Activated CD4-positive, alpha-beta T cell treated with anti-CD3 and anti-CD28 coated beads for 36 hours (primary cell): ENCODE measurements at places on chromosomes 12 and 14. TPM values are rescaled to one million over a fixed set of nuclear protein-coding genes. Genes with fewer than 3 reads are reported as not detected.
A peak's percentile ranks its signal among the peaks of the same experiment; 100 is the strongest.

GRCh38 chr12:90253674-90254181 is 545.1 kb upstream of the ATP2B1 start:
- no peaks in the 10 kb centered on the region for H3K36me3 ChIP-seq
- peaks cover 11% of the 10 kb centered on the region for H3K4me1 ChIP-seq
- H3K27me3 ChIP-seq: no peaks in the 10 kb centered on the region
- DNase-seq: peak; percentile 65
- no peak overlapping the region for H3K27ac ChIP-seq

DNA sequence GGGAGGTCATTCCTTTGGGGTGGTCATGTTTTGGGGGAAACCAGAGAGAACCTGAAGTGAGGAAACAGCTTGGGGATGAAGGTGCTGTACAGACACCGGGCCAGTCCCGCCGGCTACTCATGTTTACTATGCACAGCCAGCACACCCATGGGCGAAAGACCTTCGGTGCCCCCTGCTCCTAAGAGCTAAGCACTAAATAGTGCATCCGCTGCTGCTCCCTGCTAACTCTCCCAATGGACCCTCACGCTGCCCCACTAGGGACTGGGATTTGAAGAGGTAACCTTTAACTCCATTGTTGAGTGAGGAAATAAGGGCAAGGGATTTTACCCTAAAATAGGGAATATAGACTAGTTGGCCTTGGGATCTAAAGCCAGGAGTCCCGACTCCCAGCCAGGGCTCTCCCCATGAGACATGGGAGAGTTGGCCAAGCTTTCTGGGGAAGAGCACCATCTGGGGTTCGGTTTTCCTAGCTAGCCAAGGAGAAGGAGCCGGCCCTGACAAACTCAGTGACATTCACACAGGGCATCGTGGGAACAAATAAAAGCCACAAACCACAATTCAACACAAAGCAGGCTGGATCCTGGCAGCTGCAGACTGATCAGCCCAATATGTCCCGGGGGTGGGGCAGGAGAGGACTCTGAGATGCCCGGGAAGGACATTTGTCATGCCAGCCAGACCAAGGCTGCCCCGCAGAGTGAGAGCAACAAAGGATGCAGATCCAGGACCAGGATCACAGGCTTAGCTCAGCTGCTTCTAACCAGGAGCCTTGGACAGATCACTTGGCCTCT is 91.7 kb downstream of the SINHCAF start:
- H3K27me3 ChIP-seq: peaks cover 21% of the 10 kb centered on the region
- H3K27ac ChIP-seq: no peak overlapping the region
- DNase-seq: no peak
- H3K4me1 ChIP-seq: no peaks in the 10 kb centered on the region
- no peak overlapping the region for H3K4me3 ChIP-seq

DNA sequence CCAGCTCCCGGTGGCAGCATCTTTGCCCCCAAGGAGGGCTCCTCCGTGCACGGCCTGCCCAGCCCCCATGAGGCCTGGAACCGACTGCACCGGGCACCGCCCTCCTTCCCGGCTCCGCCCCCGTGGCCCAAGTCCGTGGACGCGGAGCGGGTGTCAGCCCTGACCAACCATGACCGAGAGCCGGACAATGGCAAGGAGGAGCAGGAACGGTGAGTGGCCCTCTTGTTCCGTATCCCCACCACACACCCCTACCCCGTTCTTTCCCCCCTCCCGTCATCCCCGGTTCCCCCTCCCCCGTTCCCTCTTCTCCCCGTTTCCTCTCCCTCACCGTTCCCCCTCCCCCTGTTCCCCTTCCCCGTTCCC is 28.3 kb downstream of the LRCOL1 start:
- no peak overlapping the region for H3K4me3 ChIP-seq
- H3K36me3 ChIP-seq: peaks cover 14% of the 10 kb centered on the region
- no peaks in the 10 kb centered on the region for H3K4me1 ChIP-seq
- DNase-seq: no peak
- H3K27me3 ChIP-seq: no peaks in the 10 kb centered on the region
- no peak overlapping the region for H3K27ac ChIP-seq

- H3K27me3 ChIP-seq: no peaks in the 10 kb centered on the region
- no peaks in the 10 kb centered on the region for H3K36me3 ChIP-seq
- DNase-seq: no peak
- H3K27ac ChIP-seq: no peak overlapping the region
- H3K4me3 ChIP-seq: no peak overlapping the region
Measured at GRCh38 chr14:56199095-56199981, 81.1 kb downstream of the PELI2 start.

DNA sequence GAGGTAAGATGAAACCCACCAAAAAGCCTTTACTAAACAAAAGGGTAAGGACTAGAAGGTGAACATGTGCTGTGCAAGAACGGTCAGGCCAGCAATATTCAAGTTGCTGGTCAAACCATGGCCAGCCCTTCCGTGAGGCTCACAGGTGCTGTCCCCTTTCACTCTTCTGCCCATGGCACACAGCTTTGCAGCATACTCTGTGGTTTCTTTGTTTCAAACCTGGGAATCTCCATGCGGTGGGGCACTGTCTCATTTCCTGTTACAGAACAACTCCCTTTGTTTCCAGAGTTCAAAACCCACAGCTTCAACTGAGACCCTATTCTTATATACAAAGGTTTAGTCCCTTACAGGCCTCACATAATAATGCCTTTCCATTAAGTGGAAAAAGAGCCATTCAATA is 1.7 kb upstream of the OVCH1 start:
- no peak overlapping the region for H3K27ac ChIP-seq
- no peaks in the 10 kb centered on the region for H3K4me1 ChIP-seq
- peaks cover 10% of the 10 kb centered on the region for H3K27me3 ChIP-seq
- no peaks in the 10 kb centered on the region for H3K36me3 ChIP-seq

- H3K27me3 ChIP-seq: no peaks in the 10 kb centered on the region
- no peaks in the 10 kb centered on the region for H3K4me1 ChIP-seq
- no peaks in the 10 kb centered on the region for H3K36me3 ChIP-seq
- H3K4me3 ChIP-seq: no peak overlapping the region
- no peak overlapping the region for H3K27ac ChIP-seq
Measured at GRCh38 chr12:77435446-77436091, 370.2 kb upstream of the E2F7 start.

- H3K36me3 ChIP-seq: peaks cover 43% of the 10 kb centered on the region
- H3K4me1 ChIP-seq: no peaks in the 10 kb centered on the region
- no peaks in the 10 kb centered on the region for H3K27me3 ChIP-seq
- no peak overlapping the region for H3K4me3 ChIP-seq
- DNase-seq: no peak
Measured at GRCh38 chr12:48068457-48068856, 37.4 kb downstream of the SENP1 start.

DNA sequence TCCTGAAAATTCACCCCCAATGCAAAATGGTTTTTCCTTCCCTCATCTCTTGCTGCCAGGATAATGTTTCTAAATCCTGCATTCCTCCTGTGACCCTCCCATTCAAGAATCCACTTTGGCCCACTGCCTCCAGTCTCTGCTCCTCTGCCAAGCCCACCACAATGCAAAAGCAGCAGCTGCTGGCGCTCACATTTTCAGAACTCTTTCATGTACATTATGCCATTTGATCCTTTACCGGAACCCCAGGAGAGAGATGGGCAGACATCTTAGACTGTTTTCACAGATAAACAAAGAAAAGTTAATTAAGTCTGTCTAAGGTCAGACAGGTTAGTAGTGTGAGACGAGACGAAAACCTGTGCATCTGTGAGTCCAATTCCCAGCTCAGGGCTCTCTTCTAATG is 12.9 kb downstream of the LRIG3 start:
- H3K27ac ChIP-seq: no peak overlapping the region
- H3K4me1 ChIP-seq: no peaks in the 10 kb centered on the region
- H3K4me3 ChIP-seq: no peak overlapping the region
- H3K36me3 ChIP-seq: no peaks in the 10 kb centered on the region
- no peak for DNase-seq

DNA sequence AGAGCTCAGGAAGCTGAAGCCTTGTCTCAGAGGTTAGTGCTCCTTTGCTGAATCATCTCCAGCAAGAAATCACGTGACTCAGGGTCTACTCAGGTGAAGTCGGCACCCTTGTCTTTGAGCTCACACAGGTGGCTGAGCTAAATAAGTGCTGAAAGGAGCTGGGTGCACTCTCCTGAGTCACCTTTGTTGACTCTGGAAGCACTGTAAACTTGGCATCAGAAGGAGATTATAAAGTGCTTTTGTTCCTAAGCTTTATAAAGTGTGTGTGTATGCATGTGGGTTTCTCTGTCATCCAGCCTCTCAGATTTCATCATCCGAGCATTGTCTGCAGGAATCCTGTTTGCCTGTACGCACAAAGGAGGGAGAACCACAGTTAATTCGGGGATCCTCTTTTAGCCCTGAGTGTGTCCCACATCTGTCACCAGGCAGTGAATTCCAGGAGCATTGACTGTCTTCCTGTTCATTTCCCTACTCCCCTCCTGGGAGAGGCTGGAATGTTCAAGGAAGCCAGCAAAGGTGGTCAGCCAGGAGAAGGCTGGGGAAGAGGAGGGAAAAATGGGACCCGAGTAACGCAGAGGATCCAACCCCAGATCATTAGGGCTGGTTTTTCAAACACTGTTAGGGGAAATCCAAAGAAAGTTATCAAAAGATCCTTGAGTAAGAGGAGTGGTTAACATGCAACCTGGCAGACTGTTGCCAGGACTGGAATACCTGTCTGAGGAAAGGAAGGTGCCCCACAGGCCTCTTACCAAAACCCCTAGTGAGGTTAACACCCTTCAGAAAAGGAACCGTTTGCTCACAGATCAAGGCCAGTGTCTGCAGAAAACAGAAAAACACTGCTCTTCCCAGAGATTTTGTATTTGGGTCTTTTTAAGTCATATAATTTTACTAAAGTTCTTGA is 157.5 kb upstream of the HIF1A start:
- DNase-seq: peak; percentile 69
- peak overlapping the region; percentile 16 for H3K4me3 ChIP-seq
- H3K27me3 ChIP-seq: no peaks in the 10 kb centered on the region
- H3K36me3 ChIP-seq: peaks cover 73% of the 10 kb centered on the region
- H3K27ac ChIP-seq: peak overlapping the region; percentile 89

- no peaks in the 10 kb centered on the region for H3K4me1 ChIP-seq
- no peaks in the 10 kb centered on the region for H3K27me3 ChIP-seq
- H3K4me3 ChIP-seq: no peak overlapping the region
- H3K36me3 ChIP-seq: no peaks in the 10 kb centered on the region
- no peak for DNase-seq
Measured at GRCh38 chr12:84619053-84619571, 293.5 kb downstream of the SLC6A15 start.

DNA sequence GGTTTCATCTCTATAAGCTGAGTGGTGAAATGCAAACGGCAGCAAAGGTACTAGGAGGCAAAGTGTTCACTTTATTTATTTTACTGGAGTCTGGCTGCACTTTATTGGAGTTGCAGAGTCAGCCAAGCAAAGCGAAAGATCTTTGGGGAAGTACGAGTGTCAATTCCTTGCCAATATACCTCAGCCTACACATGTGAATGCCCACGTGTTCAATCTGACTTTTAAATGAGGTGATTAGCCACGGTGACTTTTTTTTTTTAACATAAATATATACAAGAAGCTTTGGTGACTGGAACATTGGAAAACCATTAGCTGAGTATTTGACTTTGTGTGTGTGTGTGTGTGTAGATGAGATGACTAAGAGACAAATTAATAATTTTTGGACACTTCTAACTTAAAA is 178.8 kb downstream of the NTS start:
- H3K4me1 ChIP-seq: no peaks in the 10 kb centered on the region
- no peak overlapping the region for H3K27ac ChIP-seq
- no peak overlapping the region for H3K4me3 ChIP-seq
- H3K36me3 ChIP-seq: no peaks in the 10 kb centered on the region
- H3K27me3 ChIP-seq: no peaks in the 10 kb centered on the region

- H3K4me1 ChIP-seq: peaks cover 15% of the 10 kb centered on the region
- H3K27ac ChIP-seq: no peak overlapping the region
- H3K27me3 ChIP-seq: peaks cover 1% of the 10 kb centered on the region
Measured at GRCh38 chr14:97280526-97280925, 483.3 kb downstream of the VRK1 start.

- H3K27me3 ChIP-seq: no peaks in the 10 kb centered on the region
- H3K36me3 ChIP-seq: no peaks in the 10 kb centered on the region
- no peak for DNase-seq
- H3K4me3 ChIP-seq: no peak overlapping the region
- no peak overlapping the region for H3K27ac ChIP-seq
Measured at GRCh38 chr14:79511146-79511545, 700.2 kb downstream of the DIO2 start.

- H3K27ac ChIP-seq: no peak overlapping the region
- H3K4me1 ChIP-seq: peaks cover 3% of the 10 kb centered on the region
- DNase-seq: peak; percentile 89
- no peaks in the 10 kb centered on the region for H3K36me3 ChIP-seq
Measured at GRCh38 chr14:94036313-94037167, 10.4 kb downstream of the OTUB2 start.

DNA sequence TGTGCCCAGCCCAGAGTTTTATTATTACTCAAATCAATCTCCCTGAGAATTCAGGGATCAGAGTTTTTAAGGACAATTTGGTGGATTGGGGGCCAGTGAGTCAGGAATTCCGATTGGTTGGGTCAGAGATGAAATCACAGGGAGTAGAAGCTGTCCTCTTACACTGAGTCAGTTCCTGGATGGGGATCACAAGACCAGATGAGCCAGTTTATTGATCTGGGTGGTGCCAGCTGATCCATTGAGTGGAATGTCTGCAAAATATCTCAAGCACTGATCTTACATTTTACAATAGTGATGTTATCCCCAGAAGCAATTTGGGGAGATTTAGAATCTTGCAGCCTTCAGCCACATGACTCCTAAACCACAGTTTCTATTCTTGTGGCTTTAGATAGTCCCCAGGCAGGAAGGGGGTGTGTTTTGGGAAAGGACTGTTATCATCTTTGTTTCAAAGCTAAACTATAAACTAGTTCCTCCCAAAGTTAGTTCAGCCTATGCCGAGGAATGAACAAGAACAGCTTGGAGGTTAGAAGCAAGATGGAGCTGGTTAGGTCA is 89.1 kb upstream of the CNOT2 start:
- no peak overlapping the region for H3K4me3 ChIP-seq
- H3K36me3 ChIP-seq: no peaks in the 10 kb centered on the region
- no peak overlapping the region for H3K27ac ChIP-seq
- no peaks in the 10 kb centered on the region for H3K4me1 ChIP-seq

DNA sequence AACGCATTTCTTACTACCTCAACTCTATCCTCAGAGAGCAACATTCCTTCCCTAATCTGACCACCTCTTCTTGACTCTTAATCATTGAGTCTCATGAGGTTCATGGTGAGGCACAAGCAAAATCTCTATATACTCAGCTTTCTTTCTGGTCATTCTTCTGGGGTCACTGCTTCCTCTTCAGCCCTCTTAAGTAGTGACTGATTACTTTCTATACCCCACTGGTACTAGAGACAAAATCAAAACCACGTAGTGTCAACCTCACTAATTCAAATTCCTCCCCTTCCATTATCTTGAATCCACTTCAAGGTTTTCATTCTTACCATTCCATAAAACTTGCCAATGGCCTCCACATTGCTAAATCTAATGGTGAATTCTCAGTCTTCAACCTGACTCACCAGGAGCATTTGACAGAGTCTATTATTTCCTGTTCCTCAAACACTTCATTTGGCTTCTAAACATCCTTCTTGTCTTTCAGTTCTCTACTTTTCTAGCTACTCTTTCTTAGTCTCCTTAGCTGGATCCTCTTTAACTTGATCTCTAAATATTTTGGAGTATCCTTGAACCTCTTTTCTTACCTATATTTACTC is 6.8 kb downstream of the WDHD1 start:
- no peak overlapping the region for H3K4me3 ChIP-seq
- H3K36me3 ChIP-seq: peaks cover 40% of the 10 kb centered on the region
- DNase-seq: no peak

The LALBA gene
- total RNA-seq: not detected

The ALDH1L2 gene
- total RNA-seq: 7.6 TPM

The LHX5 gene
- not detected for total RNA-seq

The ABCD4 gene
- total RNA-seq: 43.1 TPM

The MYH6 gene
- 0.16 TPM for total RNA-seq

The TSPAN19 gene
- not detected for total RNA-seq

The BBS10 gene
- 3.5 TPM for total RNA-seq

The FAM181A gene
- total RNA-seq: not detected

The IL22 gene
- 1.4 TPM for total RNA-seq
